Dorsolateral prefrontal cortex (tissue), 122 donors: ENCODE measurements at places on chromosomes 11 and 22.

- DNase-seq: no peak
Measured at GRCh38 chr11:120413480-120413879, 77.3 kb downstream of the ARHGEF12 start.

DNA sequence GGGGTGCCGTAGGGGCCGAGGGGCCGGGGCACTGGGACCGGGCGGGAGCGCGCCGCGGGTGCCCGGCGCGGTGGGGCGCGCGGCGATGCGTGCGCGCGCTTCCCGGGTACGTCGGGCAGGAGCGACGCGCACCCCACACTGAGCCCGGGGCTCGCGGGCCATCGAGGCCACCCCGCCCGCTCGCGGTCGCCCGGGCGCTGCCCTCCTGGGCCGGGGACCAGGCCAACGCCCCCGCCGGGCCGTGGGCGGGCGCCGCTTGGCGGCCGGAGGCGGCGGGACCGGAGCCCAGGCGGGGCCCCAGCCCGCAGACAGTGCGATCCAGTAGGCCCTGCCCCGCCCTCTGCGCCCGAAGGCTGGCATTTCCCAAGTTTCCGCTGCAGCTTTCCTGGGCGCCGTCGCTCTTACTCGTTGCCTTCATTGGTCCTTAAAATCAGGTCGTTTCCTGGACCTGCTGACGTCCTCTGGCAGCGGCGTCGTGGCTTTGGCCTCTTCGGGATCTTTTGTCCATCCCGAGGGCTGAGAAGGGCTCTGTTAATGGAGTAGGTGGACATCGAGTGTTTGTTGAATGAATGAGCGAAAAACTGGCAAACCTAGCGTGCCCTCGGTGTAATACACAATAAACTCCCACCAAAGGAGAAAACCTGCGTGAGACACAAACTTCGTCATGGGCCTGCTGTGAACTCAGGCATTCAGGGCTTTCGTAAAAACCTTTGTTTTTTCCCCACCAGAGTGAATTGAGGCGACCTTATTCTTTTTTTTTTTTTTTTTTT is 638 bp downstream of the PARVA start:
- no peak for DNase-seq

GRCh38 chr22:42315392-42315756 is 44.9 kb upstream of the TCF20 start:
- DNase-seq: no peak

DNA sequence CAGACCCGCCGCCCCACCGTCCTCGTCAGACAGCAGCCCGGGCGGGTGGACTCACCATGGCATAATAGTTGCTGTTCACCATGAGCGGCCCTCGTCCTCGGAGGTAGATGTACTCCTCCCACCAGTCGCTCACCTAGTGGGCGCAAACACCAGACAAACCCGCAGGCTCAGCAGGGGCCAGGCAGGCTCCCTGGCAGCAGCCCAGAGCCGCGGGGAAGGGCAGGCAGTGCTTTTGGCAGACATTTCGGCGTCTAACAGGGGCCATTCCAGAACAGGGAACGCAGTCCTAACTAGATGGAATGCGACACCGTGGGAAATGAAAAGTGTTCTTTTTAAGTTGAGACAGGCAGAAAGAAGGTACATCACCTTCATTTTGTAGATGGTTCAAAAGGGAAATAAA is 44.9 kb downstream of the CPT1A start:
- DNase-seq: no peak

- peak; percentile 51 for DNase-seq
Measured at GRCh38 chr11:120210626-120211521, at the start of gene OAF. Gene OAF (plus strand): TSS chr11:120211032. CDS start chr11:120211280, 248 bp downstream.

- DNase-seq: no peak
Measured at GRCh38 chr11:40722179-40722795, 737.2 kb downstream of the LRRC4C start.

GRCh38 chr22:17767233-17768065 is 6.8 kb downstream of the BID start:
- no peak for DNase-seq

GRCh38 chr11:57458060-57458409 is 2.3 kb upstream of the RTN4RL2 start:
- DNase-seq: no peak

GRCh38 chr11:64132191-64132771 is 33.6 kb downstream of the MACROD1 start:
- DNase-seq: no peak

DNA sequence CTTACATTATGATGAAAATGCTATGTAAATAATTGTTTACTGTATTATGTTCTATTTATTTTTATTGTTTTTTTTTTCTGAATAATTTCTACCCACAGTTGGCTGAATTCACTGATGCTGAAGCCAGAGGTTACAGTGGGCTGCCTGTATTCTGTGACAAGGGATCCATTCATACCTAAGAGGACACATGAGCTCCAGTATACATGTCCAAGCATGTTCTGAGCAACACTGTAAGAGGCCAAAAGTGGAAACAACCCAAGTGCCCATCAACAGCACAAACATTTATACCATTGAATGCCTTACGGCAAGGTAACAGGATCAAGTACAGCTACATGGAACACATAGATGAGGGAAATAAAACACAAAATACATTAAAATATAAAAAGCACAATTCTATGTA is 1.4 kb upstream of the SRSF8 start:
- no peak for DNase-seq

DNA sequence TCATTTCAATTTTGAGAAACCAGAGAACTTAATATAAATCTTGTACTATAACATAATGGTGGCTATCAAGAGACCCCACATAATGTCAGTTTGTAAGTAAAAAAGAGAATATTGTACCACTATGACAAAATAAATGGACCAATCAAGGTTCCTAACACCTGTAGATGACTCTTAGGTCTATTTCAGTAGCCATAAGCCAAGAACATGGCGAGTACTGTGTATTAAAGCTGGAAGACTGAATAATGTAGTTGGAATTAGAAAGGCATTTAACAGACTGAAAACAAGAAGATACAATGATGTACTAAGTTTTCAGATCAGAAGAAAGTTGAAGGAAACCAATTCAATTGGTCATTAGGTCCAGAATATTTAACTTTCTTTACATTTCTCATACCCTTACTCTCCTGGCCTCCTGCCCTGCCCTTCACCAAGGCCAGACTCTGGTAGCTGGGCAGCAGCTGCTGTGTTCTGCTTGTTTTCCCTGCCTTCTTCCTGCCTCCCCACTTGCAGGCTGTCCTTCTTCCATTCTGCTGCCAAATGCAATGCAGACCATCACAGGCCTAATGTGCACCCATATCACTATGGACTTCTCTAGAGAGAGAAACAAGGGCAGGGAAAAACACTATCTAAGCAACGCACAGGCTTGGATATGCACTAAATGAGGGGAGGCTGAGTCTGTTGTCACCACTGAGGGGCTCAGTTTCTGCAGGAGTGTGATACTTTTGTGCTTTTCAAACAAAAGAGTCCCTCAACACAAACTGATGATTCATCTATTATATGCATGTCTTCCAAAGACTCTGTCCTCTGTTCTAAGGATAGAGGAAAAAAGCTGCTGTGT is 60.1 kb downstream of the RAB30 start:
- DNase-seq: no peak

DNA sequence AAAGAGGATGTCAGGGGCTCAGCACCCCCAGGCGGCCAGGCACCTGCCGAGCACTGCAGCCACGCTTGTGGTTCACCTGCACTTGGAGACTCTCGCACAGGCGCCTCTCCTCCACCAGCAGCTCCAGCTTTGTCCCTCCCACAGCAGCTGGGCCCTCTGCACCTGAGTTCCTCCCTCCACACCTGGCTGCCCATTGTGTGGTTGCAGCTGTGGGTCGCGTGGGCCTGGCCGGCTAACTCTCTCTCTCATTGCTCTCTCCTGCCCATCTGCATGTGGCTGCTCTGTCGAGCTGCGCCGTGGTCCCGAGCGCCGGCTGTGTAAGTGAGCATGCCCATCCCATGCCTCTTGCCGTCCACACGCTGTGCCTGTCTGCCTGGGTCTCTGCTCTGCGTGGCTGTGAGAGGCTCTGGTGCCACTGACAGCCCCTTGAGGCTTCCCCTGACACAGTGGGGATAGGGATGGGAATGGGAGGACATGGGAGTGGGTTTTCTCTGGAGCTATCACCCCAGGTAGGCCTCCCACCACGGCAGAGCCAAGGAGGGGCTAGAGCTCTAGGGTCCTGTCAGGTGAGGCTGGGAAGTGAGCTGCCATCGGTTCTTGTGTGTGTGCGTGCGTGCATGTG is 8.5 kb upstream of the ACR start:
- DNase-seq: no peak

DNA sequence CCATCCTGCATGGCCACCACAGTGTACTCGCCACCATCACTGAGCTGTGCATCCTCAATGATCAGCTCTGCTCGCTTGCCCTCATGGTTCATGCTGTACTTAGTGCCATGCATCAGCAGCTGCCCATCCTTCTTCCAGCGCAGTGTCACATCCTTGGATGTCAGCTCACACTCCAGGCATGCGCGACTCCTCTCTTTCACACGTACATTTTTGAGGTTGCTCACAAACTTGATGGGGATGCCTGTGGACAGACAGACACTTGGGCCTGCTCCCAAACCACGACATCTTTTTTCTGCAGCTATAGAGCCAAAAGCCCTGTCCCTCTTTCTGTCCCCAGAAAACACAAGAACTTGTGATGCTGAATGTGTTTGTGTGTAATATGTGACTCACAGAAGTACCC is 10.5 kb downstream of the IGSF22 start:
- DNase-seq: no peak

DNA sequence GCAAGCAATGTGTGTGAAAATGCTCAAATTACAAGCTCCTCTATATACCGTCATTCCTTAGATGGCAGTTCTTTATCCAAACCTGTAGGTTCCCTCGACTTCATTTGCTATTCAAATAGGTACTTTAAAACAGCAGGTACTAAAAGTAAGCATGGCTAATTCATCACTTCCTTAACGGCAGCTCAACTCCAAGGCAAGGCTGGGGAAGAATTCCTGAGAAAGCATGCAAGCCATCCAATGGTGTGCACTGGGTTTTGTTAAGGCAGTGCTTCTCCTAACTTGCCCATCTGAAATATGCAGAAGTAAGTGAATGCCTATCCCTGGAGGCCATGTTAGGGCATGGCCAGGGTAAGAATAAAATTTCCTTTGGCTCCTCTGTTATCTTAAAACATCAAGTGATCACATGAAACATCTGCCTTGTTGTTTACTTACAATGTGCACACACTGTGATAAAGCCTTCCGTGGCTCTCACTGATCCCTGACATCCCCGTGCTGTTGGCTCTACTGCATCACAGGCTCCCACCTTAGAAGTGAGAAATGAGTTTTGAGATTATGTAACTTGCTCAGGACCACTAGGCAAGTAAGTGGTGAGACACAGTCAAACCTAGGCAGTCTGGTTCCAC is 52.1 kb downstream of the SMCO4 start:
- DNase-seq: no peak

- DNase-seq: no peak
Measured at GRCh38 chr22:37501610-37502341, 15.6 kb upstream of the MFNG start.

- DNase-seq: no peak
Measured at GRCh38 chr11:12434325-12434654, 56.9 kb downstream of the PARVA start.

- no peak for DNase-seq
Measured at GRCh38 chr22:17107547-17107810, 13.7 kb downstream of the TMEM121B start.

DNA sequence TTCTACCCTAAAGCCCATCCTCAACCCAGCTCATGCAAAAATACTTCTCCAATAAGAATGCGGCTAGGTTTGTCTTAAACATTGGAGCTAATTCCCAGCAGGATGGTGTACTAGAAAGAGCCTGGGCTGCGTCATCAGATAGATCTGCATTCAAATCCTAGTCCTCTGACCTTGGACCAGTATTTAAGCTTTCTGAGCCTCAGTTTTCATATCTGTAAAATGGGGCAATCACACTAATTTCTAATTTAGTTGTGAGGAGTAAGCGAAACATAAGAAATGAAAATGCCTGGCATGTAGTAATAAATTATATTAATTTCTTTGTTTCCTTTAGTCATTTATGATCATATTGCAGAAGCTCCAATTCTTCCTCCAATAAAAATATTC is 32.2 kb upstream of the ACCSL start:
- DNase-seq: no peak

DNA sequence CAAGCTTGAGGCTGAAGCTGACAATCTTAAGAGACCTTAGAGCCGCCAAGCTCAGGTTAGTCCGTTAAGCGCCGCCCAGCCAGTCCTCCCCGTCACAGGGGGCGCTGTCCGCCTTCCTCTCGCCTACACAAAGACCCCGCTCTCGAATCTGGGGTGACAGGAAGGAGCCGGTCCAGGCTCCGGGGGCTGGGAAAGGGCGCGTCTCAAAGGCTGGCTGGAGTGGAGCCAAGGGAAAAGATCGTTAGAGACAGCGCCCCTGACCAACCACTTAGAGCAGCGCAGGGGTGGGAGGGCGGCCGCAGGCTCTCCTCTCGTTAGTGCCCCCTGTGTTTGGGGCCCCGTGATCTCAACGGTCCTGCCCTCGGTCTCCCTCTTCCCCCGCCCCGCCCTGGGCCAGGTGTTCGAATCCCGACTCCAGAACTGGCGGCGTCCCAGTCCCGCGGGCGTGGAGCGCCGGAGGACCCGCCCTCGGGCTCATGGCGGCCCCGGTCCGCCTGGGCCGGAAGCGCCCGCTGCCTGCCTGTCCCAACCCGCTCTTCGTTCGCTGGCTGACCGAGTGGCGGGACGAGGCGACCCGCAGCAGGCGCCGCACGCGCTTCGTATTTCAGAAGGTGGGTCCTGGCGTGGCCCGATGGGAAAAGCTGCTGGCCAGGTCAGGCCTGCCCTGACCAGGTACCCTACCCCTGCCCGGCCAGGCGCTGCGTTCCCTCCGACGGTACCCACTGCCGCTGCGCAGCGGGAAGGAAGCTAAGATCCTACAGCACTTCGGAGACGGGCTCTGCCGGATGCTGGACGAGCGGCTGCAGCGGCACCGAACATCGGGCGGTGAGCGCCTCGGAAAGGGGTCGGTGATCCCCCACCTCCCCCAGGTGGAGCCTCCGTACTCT is at the start of gene MUS81:
Gene MUS81, plus strand, starts transcription at position 156 of the 887 bp plus-strand sequence. Its CDS starts 321 bp downstream, at position 477.
- DNase-seq: peak; percentile 95

DNA sequence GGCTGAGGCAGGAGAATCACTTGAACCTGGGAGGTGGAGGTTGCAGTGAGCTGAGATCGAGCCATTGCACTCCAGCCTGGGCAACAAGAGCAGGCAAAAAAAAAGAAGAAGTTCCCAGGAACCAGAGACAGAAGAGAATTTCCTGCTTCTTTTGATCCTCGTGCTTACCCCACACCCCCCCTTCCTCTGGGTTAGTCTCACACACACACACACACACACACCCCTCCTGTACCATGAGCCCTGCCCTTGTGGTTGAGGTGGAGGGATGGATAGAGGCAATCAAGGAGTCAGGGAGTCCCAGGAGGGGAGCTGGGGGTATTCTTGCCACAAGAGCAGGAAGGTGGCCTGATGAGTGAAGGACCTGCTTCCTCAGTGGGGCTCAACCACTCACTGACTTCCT is 4.1 kb upstream of the UBE2L6 start:
- DNase-seq: no peak

GRCh38 chr11:26078231-26078821 is 253.6 kb upstream of the ANO3 start:
- no peak for DNase-seq
